Stimulated activated CD4-positive, alpha-beta T cell treated with anti-CD3 and anti-CD28 coated beads, Interleukin-2, amount 100 ng/mL, for 24 hours (primary cell): ENCODE measurements at places on chromosomes 3 and 15.

DNA sequence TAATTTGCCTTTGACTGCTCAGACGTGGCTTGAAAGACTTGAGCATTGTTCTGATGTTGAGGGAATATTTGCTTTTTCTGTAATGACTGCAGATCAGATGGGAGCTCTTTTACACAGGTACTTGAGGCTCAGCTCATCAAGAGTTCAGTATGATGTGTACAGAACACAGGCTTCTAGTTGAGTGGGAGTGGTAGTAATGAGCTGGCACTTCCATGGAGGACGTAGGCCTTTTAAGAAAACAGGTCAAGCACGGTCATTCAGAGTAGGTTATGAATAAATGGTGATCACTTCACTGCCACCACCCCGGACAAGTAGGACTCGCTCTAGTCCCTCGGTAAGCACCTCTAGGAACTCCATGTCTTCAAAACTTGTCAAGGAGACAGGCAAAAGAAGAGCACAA lies 8.8 kb downstream of the EMC4 start:
- no peak for DNase-seq

DNA sequence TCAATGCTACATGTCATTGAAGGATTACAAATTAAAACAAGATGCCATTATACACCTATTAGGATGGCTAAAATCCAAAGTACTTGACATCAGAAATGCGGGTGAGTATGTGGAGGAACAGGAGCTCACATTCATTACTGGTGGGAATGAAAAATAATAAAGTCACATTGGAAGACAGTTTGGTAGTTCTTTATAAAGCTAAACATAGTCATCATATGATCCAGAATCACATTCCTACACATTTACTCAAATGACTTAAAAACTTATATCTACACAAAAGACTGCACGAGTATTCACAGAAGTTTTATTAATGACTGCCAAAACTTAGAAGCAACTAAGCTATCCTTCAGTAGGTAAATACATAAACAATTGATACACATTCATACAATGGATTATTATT lies 147.2 kb downstream of the ISL2 start:
- no peak for DNase-seq

DNA sequence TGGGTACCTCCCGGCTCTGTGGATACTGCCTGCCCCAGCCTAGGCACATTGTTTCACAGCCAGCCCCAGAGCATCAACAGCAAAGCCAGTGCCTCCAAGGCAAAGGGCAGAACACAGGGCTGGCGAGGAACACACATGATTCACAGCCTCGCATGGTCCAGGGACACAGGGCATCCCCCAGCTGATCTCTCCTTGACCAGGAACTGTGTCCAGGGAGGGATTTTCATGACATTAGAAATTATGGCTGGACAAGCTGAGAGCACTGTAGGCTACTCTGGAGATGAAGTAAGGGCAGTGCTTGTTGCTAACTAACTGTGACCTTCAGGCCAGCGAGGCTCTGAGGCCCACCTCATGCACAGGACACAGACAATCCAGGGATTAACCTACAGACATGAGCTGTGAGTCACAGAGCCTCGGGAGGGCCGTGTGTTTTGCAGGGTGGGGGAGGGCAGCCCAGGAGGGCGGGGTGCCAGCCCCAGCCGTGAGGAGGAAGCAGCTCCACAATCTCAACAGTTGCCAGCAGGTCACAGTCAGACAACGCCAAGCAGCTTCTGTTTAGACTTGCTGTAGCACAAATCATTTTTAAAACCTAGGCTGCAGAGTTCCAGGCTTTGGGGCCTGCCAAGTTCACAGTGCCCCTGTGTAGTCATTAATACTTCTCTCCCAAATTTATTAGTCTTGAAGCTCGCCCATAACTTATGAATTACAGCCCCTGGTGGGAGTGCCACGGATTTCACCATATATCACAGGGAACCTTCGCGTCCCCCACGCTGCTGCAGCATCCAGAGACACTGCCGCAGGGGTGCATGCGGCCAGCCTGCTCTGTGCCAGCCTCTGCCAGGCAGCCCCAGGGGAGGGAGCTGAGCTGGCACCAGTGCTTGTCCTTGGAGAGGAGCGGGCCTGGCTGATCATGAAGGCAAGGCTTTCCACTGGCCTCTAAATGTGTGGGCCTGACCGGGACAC lies 114.7 kb downstream of the ETFA start:
- no peak for DNase-seq

DNA sequence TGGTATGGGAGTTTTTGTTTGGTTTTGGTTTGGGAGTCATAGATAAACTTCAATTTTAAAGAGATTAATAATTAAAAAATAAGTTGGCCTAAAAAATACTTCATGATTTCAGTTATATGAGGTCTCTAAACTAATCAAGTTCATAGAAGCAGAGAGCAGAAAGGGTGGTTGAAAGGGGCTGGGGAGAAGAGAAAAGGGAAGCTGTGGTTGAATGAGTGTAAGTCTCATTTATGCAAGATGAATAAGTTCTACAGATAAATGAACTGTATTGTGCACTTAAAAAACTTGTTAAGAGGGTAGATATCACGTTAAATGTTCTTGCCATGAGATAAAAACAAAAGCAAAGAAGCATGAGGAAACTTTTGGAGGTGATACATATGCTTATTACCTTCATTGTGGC lies 188.7 kb downstream of the NSUN3 start:
- no peak for DNase-seq

GRCh38 chr3:134766290-134766689 lies 28.8 kb upstream of the EPHB1 start:
- DNase-seq: no peak

GRCh38 chr3:100335434-100335833 lies 877 bp downstream of the NIT2 start:
- DNase-seq: peak; percentile 24
